ENCODE measurements at places on chromosomes 6 and 20. TPM values are rescaled to one million over a fixed set of nuclear protein-coding genes. Genes with fewer than 3 reads are reported as not detected.

DNA sequence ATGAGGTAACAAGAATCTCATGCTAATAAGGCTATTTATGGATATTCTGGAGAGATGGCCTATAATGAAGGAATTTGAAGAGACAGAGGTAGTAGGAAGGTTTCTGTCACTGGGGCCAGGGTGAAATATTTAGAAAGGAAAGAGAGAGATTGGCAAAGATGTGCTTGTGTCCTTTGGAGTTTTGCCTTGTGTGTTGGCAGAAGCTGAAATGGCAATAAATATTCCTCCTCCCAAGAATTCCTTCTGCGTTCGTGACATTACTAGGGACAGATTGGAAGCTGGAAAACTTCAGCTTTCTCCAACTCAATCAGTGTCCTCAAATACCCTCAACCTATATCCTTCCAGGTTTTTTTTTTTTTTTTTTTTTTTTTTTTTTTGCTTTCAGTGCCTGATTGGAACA, 6.3 kb downstream of the SAMD5 start:
- DNase-seq, result no peak

DNA sequence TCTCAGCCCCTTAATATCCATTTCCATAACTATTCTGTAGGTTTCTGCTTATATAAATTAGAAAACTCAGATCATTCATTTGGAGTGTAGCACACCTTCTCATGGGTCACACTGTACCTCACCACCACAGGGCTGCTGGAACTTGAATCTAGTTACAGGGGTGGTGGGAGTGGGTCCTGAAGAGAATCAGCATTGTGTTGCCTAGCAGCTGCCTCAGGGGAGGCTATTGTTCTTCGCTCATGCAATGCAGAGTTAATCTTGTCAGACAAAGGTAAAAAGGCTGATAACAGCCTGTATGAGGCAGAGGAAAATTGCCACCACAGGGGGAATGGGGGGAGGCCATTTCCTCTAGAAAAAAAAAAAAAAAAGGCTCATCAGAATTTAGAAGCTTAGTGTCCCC, 496.0 kb upstream of the ADGRB3 start:
- DNase-seq, result no peak

GRCh38 chr6:81818901-81819361, 66.5 kb upstream of the TENT5A start:
- no peak for DNase-seq

- DNase-seq, result peak; percentile 78
Observed at GRCh38 chr20:17960927-17961586, 7.5 kb downstream of the SNX5 start.

DNA sequence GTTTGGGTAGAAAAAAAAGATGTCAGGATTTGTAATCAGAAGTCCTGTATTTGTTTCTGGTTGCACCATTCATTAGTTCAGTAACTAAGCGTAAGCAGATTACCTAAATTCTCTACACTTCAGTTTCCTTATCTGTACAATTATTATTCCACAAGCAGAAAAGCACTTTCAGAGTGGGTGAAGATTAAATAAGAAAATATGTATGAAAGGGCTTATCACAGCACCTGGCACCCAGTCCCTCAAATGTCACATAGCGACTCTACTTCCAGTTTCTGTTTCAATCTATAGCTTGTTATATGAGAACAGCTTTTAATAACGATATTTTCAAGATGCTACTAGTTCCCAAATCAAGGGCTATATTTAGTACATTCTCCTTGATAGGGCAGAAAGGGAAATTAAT, 31.4 kb downstream of the RGS17 start:
- no peak for DNase-seq

The LHFPL5 gene
- not detected for total RNA-seq

The LY6G5C gene
- 1.8 TPM for total RNA-seq

The ADAM33 gene
- 12.2 TPM for total RNA-seq

The MMP24 gene
- 0.45 TPM for total RNA-seq

The HFE gene
- total RNA-seq, result 4.5 TPM
